ENCODE measurements at places on chromosomes 11 and 22.

DNA sequence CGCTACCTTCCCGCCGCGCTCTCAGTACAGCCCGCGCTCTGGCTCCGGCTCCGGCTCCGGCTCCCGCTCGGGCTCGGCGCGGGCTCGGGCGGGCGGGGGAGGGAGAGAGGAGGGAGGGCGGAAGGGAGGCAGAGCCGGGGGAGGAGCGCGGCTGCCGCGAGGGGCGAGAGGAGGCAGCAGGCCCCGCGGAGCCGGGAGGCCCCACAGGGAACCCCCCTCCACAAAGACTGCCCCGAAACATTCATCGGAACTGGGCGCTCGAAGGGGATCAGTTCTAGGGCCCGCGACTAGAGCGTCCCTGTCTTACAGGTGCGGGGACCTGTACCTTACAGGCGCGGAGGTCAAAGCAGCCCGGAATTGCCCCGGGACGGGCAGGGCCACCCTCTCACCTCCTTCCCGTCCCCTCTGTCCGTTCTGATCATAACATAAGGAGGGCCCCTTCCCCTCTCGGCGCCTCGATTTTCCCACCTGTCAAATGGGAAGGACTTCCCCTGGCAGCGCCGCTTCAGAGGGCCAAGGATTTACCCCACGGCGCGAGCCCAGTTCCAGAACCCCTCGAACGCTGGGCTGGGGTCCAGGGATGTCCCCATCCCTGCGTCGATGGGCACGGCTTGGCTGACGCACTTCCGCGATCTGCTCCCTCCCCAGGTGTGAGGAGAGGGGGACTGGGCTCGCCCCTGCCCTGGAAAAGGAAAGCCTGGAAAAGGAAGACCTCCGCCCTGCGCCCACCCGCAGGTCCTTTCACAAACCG, at the start of gene SHISA8:
TSS of gene SHISA8 (minus strand) at position 40 of the 751 bp plus-strand sequence. CDS start 407 bp downstream, outside the sequence.
- peak; percentile 41 for ATAC-seq

DNA sequence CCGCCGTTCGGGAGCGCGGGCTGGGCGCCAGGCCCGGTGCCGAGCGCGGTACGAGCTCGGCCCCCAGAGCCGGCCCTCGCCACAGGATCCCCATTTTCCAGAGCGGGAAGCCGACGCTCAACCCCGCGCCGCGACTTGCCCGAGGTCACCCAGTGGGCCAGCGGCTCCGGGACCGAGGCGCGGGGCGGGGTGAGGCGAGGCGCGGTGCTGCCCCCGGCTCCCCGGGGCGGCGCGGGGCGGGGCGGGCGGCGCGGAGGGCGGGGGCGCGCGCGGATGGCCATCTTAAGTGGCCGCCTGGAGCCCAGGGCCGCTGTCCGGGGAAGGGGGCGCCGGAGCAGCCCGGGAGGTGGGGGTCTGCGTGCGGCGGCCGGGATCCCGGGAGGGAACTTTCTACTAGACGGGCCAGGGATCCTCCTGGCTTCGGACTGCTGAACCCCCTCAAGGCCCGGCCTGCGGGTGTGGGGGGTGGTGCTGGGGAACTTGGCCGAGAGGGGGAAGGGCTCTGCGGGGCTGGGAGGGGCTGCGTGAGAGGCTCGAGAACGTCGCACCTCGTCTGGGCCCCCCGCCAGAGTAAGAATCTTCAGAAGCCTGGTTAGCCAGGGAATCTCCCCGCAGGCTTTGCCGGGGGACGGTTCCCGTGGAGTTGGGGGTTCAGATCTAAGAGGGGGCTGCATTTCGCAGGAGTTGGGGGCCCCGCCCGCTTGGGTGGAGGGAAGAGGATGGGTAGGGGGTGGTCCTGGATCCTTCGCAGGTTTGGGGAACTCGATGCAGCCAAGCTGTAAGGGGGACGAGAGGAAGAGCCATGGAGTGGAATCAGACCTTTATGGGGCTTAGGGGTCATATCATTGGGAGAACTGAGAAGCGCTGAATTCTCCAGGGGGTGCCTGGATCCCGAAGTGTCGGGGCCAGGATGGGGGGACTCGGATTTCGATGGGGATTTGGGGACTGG, 678 bp upstream of the INPPL1 start:
- ATAC-seq = peak; percentile 61

DNA sequence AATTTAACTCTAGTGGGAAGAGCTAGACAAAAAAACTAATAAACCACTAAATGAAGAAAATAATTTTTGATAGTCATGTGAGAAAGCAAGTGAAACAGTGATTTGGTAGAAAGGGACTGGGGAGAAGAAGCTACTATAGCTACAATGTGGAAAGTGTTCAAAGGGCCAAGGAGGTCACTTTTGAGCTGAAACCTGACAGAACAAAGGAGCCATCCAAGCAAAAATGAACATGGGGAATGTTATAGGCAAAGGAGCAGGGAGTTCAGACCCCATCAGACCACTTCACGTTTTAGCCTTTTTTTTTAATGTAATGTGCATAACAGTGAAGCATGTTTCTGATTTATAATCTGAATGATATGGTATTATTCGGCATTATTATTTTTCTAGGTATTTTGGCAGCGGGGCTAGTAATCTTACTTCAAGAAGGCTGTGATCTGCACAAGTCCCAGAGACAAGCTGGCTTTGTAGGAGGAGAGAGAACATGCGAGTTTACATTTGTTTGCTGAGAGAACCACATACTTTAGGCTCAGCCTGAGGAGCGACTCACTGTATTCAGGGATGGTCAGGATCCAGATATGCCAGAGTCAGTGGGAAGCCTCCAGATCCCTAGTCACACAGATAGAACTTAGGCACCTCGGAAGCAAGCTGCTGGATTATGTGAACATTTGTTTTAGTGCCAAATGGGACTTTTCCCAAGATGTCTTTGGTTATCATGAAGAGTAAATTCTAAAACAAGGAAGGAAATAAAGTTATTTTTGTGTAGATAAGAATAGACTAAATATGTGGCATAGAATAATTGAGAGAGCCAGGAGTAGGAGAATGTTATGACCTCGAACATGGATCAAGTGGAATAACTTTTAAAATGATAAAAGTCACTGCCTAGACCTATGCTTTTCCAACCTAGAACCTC, 118.6 kb downstream of the TRIM44 start:
- no peak for ATAC-seq

DNA sequence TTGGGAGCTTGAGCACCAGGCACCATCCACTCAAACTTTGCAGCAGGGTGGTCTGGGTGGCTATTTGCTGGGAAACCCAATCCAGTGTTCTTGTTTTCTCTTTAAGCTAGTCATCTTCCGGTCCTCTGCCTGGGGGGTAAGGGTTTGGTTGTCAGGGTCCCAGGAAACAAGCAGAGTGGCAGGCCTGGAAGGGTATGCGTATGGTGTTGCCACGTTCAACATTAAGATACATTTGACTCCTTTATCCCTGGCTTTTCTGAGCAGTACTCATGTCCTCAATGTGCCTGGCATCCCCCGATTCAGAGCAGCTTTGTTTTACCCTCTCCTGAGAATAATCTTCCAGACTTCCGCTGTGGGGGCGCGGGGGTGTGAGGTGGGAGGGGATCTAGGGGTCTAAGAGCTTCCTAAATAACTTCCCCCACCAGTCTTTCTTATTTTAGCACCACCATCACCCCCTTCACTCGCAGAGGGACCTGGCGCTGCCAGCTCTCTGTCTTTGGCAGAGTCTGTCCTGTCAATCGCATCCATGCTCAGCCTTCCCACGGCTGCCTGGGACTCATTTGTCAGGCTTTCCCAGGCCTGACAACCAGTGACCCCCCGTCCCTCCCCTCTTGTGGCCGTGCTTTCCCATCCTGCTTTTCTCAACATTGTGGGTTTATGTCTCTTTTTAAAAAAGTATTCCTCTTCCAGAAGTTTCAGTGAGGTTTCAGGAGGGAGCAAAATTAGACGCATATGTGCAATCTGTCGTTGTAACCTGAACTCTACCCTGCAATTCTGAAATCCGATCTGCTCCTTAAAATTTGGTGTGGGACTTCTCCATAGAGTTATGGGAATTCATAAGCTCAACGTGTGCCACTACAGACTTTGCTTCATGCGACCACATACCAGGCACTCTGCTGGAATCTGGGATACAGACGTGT, 27.0 kb upstream of the RBFOX2 start:
- ATAC-seq = no peak

- ATAC-seq = no peak
Observed at GRCh38 chr11:131975619-131976018, 605.2 kb downstream of the NTM start.

DNA sequence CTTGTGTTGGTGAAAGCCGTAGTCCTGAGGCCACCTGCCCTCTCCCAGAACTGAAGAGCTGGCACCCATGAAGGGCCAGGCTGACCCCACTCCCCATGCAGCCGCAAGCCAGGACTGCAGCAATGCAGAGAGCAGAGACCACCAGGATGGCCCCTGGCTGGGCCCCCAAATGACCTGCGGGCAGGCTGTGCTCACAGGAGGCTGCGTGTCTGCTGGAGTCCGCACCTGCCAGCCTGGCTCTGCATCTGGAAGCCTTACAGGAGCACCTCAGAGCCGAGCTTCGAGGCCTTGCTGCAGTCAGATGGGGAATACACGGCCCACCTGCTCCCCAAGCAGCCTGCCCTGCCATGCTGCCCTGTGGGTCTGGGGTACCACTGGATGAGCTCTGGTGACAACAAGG, 1336.8 kb downstream of the TBC1D22A start:
- ATAC-seq = no peak
